ENCODE measurements at places on chromosomes 5 and 9.

DNA sequence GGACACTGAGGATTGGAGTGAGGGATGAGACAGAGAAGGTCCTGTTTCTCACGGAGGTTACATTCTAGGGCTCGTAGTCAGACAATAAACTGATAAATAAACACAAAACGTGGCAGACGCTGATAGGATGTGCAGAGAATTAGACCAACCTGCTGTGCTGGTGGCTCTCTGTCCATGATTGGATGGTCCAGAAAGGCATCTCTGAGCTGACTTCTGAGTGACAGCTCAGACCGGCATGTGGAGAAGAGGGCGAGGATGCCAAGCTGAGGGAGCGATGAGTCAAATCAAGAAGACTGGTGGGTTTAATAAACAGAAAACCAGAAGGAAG lies 132.3 kb upstream of the TAF11L2 start:
- H3K4me3 ChIP-seq, result no peak overlapping the region
- H3K27me3 ChIP-seq, result no peaks in the 10 kb centered on the region
- no peaks in the 10 kb centered on the region for H3K36me3 ChIP-seq
- no peak for DNase-seq
- H3K4me1 ChIP-seq, result no peaks in the 10 kb centered on the region

GRCh38 chr9:110928599-110928998 lies 109.7 kb downstream of the LPAR1 start:
- no peaks in the 10 kb centered on the region for H3K27me3 ChIP-seq
- H3K4me3 ChIP-seq, result no peak overlapping the region
- no peaks in the 10 kb centered on the region for H3K36me3 ChIP-seq

DNA sequence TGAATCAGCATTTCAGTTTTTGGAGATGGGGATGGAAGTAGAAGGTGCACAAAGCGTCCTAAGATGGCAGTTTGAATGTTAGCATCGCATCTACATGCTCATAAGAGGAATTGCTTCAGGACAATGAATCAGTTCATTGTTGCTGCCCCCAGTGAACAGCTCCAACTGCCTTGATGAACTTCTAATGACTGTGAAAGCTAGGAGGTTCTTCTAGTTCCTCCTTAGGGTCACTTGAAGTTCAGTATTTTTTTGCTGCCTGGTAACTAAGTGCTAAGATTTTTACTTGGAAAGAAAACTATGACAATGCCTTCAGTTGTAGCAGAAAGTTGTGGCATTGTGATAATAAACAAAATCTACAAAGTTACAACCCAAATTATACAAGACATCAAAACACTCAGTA lies 271.6 kb downstream of the RAB3C start:
- no peaks in the 10 kb centered on the region for H3K27me3 ChIP-seq
- no peaks in the 10 kb centered on the region for H3K36me3 ChIP-seq
- H3K4me3 ChIP-seq, result no peak overlapping the region
- H3K4me1 ChIP-seq, result no peaks in the 10 kb centered on the region
- H3K27ac ChIP-seq, result no peak overlapping the region

DNA sequence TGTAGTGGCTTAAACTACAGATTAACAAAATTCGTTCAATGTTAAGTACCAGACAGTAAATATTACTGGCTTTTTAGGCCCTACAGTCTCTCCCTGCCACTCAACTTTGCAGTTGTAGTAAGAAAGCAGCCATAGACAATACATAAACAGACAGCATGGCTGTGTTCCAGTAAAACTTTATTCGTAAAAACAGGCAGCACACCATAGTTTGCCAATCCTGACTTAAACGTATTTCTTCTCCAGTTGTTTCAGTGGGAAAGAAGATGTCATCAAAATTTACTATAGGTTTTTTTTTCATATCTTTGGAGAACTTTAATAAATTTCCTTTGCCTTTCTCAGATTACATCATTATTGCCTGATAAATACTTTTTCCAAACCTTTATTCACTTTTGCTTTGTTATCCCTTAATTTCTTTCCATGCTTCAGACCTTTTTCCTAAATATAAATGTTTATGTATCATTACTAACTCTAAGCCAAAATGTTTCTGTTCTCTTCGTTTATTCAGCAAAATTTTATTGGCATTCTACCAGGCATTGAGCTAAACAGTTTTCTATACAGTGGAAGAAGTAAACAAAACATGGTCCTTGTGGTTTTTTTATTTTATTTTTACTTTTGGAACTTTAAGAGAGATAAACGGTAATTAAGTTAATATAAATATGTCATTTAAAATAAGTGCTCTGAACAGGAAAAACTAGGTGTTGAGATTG lies 64.5 kb downstream of the SLF1 start:
- H3K4me3 ChIP-seq, result no peak overlapping the region
- DNase-seq, result no peak
- peaks cover 12% of the 10 kb centered on the region for H3K36me3 ChIP-seq
- H3K4me1 ChIP-seq, result no peaks in the 10 kb centered on the region

GRCh38 chr9:115278326-115279035 lies 160.5 kb upstream of the TNC start:
- H3K27me3 ChIP-seq, result no peaks in the 10 kb centered on the region
- no peaks in the 10 kb centered on the region for H3K4me1 ChIP-seq
- H3K27ac ChIP-seq, result no peak overlapping the region
- no peaks in the 10 kb centered on the region for H3K36me3 ChIP-seq
- DNase-seq, result no peak
- H3K4me3 ChIP-seq, result no peak overlapping the region

DNA sequence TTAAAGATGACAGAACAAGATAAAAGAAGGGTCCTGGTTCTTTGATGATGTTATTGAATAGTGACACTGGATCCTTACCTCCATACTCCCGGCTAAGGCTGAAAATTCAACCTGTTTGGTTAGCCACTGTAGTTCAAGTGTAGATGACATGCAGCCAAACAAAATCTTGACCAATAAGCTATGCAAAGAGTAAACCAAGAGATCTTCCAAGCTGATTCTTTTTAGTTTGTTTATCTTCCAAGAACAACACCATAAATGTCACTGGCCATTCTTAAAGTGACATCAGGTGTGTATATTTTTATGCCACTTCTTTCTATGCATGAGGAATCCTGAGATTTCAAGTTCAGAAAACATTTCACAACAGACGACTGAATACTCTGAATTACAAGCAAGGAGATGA lies 141.5 kb upstream of the FST start:
- H3K27me3 ChIP-seq, result no peaks in the 10 kb centered on the region
- H3K36me3 ChIP-seq, result no peaks in the 10 kb centered on the region
- no peak overlapping the region for H3K4me3 ChIP-seq
- no peak for DNase-seq

DNA sequence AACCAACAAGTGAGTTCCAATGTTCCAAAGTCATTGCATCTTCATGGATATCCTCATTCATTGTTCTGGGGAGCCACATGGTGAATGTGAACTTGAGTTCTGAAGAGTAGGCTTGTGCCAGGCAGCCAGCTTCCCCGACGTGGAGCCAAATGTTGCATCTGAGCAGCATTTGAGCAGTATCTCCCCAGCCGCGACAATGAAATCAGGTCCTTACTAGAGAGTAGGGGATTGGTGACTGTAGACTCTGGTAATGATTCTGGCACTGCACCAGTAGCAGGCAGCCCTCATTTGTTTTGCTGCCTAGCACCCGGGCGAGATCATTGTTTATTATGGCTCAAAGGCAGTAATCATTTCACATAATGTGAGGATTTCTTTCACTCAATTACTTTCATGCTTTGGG lies 451.4 kb upstream of the C9orf72 start:
- H3K4me3 ChIP-seq, result no peak overlapping the region
- H3K36me3 ChIP-seq, result no peaks in the 10 kb centered on the region
- DNase-seq, result no peak
- no peaks in the 10 kb centered on the region for H3K4me1 ChIP-seq
- H3K27me3 ChIP-seq, result no peaks in the 10 kb centered on the region

GRCh38 chr5:17785774-17786173 lies 151.5 kb downstream of the TAF11L14 start:
- no peaks in the 10 kb centered on the region for H3K27me3 ChIP-seq
- H3K4me3 ChIP-seq, result no peak overlapping the region
- no peaks in the 10 kb centered on the region for H3K4me1 ChIP-seq
- DNase-seq, result no peak

DNA sequence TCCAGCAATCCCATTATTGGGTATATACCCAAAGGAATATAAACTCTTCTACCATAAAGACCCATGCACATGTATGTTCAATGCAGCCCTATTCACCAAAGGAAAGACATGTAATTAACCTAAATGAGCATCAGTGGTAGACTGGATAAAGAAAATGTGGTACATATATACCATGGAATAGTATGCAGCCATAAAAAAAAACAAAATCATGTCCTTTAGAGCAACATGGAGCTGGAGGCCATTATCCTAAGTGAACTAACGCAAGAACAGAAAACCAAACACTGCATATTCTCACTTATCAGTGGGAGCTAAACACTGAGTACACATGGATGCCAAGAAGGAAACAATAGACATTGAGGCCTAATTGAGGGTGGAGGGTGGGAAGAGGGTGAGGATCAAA lies 27.8 kb downstream of the DTWD2 start:
- H3K4me3 ChIP-seq, result no peak overlapping the region
- no peaks in the 10 kb centered on the region for H3K36me3 ChIP-seq
- no peaks in the 10 kb centered on the region for H3K4me1 ChIP-seq

DNA sequence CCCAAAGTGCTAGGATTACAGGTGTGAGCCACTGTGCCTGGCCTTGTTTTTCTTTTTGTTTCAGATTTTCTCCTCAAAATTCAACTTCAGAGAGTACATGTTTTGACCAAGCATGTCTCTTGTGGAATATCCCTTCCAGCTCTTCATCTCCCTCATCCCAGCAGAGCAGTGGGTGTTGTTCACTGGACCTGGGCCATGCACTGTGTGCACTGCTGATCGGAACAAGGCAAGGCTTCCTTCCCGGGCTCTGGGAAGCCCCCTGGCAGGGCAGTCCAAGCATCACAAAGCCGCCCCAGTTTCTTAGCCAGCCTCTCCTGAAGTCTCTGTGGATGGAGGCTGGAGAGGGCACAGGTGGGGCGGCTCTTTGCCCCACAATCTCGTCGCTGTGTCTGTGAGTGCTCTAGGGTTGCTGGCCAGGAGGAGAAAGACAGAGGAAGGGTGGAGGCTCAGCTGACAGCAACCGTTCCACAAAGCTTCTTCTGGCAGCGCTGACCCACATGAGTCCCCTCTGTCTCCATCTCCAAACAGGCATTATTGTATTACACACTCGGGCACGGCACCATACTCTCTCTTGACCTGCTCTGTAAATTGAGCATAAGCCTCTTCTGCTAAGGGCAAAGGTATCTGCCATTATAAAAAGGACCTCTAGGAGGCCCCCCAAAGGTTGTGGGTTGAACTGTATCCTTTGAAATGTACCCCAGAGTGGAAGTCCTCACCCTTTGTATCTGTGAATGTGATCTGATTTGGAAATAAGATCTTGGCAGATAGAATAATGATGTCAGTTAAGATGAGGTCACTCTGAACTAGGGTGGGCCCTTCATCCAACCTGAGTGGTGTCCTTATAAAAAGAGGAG lies 89.6 kb downstream of the TARS1 start:
- no peak overlapping the region for H3K27ac ChIP-seq
- H3K27me3 ChIP-seq, result no peaks in the 10 kb centered on the region
- no peak overlapping the region for H3K4me3 ChIP-seq
- no peaks in the 10 kb centered on the region for H3K36me3 ChIP-seq
- no peak for DNase-seq

DNA sequence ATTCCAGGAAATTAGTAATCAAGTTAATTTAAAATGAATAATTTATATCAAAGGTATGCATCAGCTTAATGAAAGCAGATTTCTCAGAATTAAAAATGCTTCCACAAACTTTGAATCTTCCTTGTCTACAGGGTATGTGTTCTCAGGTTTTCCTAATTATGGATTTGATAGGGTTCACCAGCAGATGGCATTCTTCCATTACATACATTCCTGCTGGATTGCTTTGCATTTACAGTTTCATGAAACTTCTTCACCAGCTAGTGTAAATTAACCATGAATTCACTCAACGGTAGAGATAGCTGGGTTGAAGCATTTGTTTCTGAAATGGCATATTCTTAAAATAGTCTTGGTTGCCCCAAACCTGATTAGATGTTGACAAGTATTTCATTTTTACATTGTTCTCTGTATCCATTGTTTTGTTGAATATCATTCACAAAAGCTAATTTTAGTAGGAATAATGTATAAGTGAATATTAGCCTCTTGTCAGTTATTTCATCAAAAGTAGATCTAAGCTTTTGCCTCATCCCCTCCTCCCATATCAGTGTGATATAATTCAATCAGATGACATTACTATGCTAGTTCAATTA lies 68.7 kb upstream of the WDR41 start:
- no peaks in the 10 kb centered on the region for H3K36me3 ChIP-seq
- H3K27me3 ChIP-seq, result no peaks in the 10 kb centered on the region
- no peak for DNase-seq

- no peaks in the 10 kb centered on the region for H3K4me1 ChIP-seq
- H3K27me3 ChIP-seq, result no peaks in the 10 kb centered on the region
- H3K27ac ChIP-seq, result no peak overlapping the region
- H3K36me3 ChIP-seq, result no peaks in the 10 kb centered on the region
- DNase-seq, result no peak
- no peak overlapping the region for H3K4me3 ChIP-seq
These were observed 309.2 kb downstream of the SH3GL2 start for GRCh38 chr9:17888066-17888465.

DNA sequence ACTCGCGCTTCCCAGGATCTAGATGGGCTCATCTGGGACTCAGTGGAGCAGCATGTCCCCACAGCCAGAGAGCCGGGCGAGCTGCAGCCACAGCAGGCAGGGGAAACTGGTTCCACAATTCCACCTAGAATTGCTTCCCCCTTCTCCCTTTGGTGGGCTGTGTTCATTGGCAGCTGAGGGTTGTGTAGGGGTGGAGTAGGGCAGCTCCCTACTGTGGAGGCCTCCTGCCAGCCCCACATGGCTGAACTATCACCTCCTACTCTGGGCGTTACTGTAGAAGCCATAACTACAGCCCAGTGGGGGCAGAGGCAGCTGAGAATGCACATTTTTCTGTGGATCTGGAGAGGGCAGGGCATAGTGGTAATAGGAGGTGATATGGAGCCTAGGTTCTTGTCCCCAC lies 44.8 kb downstream of the PPARGC1B start:
- H3K27me3 ChIP-seq, result no peaks in the 10 kb centered on the region
- no peak overlapping the region for H3K27ac ChIP-seq
- peaks cover 65% of the 10 kb centered on the region for H3K4me1 ChIP-seq

DNA sequence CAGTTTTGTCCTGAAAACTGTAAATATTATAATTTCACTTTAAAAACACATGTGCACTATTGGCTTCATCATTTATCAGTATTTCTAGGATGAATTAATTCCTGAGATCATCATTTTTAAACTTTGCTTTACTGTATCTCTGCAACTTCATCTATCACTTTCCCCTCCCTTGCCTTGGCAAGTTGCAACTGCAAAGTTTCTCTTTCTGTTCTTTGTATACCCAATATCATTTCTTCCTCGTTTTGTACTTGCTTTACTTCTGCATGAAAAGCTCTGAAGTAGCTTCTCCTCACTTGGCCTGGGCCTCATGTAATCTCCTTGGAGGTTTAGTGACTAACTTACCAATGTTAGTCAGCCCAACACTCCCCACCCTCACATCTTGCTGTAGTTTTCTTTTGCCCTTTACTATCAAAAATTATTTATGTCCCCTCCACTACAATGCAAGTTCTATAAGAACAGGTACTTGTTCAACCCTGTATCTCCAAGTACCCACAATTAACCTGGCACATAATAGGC lies 12.8 kb downstream of the C5orf63 start:
- no peaks in the 10 kb centered on the region for H3K36me3 ChIP-seq
- no peaks in the 10 kb centered on the region for H3K4me1 ChIP-seq
- H3K27me3 ChIP-seq, result no peaks in the 10 kb centered on the region
- DNase-seq, result no peak
